ENCODE measurements at places on chromosomes 6 and 20.

DNA sequence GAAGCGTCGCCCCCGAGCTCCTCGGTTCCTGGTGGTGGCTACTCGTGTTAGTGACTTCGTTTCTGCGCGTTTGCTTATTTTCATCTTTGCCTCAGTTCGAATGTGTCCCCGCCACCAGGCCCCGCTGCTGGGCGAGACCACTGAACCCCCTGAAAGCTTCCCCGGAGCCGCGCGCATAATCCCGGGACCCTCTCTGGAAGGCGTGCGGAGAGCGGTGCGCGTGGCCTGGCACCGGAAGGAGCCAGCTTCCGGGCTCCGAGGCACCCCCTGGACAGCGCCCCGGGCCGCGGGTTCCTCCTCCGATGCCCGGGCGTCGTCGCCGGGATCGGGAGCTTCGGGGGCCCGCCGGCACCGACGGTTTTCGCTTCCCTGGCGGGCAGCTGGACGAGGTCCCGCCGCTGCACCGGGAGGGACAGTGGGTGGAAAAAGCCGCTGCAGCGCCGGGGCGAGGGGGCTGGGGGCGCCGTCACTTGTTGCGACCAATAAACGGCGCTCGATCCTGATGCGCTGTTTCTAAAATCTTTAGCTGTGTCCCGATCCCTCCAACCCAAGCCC is 643 bp upstream of the SLC35D3 start:
- DNase-seq: no peak

- DNase-seq: no peak
Observed at GRCh38 chr6:43679057-43679456, 8.5 kb downstream of the MRPS18A start.

DNA sequence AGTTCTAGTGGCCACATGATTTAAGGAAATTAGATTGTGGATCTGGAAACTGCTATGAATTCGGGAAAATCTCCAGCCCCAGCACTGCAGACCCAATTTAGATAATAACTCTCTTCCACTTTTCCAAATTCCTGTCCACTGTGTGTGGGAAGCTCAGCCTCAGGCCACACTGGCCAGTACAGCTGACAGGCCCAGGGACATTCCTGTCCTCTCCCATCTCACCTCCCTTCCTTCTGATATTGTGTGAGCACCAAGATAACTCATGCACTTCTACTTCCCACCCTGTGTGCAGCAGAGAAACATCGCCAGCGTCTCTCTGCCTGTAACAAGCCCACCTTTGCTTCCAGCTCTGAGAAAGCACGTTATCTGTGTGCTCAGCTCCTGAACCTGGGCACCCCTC is 145.1 kb upstream of the RREB1 start:
- no peak for DNase-seq

DNA sequence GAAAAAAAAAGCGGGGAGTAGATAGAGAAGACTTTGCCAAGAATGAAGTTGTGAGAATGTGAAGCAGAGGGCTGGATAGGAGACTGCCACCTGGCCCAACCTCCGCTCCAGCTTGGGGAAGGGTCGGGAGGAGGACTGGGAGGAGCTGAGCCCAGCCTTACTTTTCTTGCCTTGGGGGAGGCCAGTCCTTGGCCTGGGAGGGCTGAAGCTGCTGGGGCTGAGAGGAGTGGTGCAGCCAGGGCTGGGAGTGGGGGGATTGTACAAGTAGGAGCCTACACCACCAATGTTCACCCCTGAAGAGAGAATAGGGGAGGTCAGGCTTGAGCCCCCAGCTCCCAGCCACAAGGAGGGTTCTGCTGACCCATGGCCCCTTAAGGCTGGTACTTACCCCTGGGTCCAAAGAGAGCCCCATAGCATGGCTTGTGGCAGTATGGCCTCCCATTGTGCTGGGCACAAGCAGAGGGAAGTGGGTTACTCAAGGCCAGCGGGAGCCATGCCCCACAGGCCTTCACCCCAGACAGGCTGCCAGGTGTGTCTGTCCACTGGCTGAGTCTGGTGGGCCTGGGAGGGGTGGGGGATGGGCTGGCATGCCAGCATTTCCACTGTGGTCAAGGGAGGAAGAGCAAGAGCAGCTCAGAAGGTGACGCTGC is 1.1 kb downstream of the CRIP3 start:
- DNase-seq: no peak

DNA sequence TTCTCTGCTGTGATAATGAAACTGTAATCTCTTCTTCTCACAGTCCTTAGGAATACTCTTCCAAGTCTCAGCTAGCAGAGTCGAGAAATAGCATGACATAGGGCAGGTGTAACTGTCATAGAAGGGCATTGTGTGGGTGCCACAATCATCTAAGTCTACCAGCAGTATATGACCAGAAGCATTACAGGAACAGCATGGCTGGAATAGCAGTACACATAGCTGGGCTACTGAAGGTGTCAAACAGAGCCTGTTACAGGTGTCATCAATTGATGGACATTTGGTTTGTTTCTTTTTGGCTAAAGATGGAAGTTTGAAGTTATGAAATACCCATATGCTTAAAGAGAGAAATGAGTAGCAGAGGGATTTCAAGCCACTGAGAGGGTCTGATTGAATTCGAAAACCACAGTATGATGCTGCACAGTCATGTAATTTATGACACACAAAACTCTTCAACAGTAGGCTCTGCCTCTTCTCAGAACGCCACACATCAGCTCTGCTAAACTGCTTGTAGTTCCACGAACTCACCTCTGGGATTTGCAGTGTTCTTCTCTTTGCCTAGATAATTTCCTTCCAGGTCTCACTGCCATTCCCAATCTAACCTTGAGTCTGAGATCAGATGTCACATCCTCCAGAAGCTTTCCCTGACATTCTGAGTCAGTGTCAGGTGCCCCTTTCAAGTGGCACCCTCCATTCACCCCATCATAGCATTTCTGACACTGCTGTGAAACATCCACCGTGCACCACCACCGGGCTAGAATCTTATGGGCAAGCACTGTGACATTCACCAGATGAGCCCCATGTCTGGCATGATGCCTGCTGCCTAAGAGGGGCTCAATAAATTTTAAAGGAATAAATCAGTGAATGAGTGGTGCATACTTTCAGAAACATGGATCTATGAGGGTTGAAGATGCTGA is 151.0 kb downstream of the ADAT2 start:
- no peak for DNase-seq

DNA sequence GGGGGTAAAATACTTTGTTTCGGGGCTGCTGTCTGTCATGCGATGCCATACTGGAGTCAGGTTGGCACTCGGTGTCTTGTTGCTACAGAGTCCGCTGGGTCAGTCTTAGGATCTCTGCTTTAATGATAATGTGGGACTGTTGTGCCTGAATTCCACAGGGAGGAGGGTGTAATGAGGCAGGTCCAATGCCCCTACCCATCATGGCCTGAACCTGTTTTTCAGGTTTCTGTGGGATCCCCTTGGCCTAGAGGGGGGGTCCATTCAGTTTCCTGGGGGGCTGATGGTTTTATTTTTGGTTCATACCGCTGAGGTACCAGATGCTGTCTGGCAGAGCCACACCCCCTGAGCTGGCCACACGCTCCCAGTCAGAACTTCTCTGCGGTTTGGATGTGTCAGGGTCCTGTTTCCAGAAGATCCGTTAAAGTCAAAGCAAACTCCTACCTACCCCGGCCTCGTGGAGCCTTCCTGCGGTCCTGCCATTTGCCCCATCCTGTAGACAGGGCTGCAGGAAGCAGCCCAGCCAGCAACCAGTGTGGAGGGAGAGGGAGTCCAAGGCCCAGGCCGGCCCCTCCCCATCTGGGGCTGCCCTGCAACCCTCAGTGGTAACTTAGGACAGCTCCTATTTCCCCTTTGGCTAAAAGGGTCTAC is 69.7 kb downstream of the TCP11 start:
- no peak for DNase-seq

- DNase-seq: peak; percentile 14
Observed at GRCh38 chr6:170137911-170138910, 152.7 kb downstream of the DLL1 start.

GRCh38 chr6:138038142-138038870 is 68.9 kb downstream of the PERP start:
- DNase-seq: no peak

DNA sequence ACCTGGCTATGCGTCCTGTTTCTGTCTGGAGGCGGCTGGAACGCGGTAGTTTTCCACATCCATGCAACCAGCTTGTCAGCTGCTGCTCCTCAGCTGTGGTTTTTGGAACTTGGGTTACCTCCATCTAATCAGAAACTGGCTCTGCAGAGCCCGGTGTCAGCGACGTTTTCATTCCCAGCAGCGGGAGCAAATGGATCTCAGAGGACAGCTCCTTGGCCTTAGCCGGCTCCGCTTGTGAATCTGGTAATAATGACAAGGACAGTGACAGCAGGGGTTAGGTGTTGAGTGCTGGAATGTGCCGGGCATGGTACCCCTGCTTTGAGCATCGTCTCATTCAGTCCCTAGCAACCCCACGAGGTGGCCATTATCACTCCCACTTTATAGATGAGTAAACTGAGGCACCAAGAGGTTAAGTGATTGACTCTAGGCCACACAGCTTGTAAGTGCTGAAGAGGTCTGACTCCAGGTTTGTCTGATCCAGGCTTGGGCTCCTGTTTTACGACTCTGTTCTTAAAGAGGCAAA is 1.3 kb downstream of the SLCO4A1 start:
- DNase-seq: no peak
